ENCODE measurements at places on chromosomes 5 and 9. TPM values are rescaled to one million over a fixed set of nuclear protein-coding genes. Genes with fewer than 3 reads are reported as not detected.

The CHSY3 gene
- total RNA-seq, result 0.91 TPM

DNA sequence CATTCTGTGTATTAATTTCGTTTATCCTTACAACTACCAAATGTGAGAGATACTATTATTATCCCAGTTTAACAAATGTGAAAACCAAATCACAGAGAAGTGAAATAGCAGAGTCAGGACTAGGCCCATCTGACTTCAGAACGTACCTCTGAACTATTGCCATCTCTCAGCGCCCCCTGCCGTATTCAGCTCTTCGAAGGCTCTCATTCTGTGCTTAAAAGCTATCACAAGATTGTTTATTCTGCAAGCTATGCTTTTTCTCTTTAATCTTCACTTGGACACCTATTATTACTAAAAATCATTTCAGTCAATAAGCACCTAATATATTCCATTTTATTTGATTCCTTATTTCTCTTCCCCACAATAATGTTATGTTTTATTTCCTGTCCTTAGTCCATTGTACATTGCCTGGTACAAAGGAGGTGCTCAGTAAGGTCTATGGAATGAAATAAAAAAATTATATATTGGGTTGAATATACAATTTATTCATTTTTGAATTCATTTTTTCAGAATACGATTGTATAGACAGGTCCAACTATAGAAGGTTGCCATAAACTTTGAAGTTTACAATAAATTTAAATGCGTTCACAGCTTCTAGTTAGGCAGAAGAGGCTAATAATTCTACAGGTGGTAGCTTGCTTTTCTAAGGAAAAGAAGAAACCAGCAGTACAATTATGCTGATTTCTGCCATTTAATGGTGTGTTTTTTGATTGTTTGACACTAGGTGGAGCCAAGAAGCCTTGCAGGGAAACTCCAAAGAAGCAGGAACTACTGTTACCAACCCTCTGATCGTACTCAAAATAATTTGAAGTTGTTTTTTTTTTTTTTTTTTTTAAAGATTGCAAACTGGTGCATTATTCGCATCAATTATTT is 202.2 kb upstream of the DMRTA1 start:
- peak; percentile 19 for DNase-seq

The SERF1A gene
- total RNA-seq, result 12.3 TPM

- DNase-seq, result peak; percentile 29
Measured at GRCh38 chr5:175718401-175719108, 60.7 kb downstream of the HRH2 start.

DNA sequence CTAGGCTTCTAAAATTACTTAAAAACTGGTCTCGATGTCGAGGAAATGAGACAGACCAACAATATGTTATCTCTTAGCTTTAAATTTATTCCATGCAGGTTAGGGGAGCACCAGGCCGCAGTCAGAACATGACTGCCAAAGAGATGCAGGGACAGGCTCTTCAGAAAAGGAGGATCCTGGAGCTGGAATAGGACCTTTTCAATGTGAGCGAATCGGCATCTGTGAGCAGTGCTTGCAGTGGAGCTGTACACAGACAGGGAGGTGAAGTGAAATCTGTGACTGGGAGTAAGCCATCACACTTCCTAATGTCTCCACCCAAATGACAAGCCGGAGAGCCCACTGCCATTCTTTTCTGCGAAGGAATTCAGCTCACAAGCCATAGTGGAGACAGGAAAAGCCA is 78.2 kb downstream of the EFNA5 start:
- DNase-seq, result no peak

DNA sequence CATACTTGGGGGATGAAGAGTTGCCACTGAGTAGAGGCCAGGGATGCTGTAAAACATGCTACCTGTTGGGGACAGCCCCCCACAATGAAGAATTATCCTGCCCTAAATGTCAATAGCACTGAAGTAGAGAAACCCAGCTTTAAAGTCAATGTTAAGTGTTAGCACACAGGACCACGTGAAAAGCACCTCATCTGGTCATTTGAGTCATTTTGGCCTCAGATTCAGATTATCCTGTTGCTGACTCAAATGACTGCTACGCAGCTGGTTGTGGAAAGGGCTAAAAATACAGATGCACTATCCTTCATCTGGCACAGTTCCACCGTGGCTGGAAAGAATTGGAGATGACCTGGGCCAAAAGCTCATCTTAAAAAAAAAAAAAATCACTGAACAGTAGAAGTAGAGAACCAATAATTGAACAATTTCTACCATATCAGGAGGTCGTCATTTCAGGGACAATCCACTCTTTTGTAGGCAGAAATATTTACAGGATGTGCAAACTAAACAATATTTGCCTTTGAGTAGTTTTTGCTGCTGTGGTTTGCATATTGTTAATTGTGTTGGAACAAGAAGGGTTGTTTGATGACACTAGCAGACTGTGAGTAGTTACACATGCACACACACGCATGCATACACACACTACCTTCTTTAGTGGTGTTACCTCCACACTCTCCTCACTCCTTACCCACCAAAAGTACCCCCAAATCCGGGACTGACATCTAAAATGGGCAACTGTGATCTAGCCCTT is 195.3 kb upstream of the KLF9 start:
- DNase-seq, result no peak

The GBGT1 gene
- 12.9 TPM for total RNA-seq

- no peak for DNase-seq
Measured at GRCh38 chr9:79731171-79731890, 159.6 kb downstream of the TLE4 start.

DNA sequence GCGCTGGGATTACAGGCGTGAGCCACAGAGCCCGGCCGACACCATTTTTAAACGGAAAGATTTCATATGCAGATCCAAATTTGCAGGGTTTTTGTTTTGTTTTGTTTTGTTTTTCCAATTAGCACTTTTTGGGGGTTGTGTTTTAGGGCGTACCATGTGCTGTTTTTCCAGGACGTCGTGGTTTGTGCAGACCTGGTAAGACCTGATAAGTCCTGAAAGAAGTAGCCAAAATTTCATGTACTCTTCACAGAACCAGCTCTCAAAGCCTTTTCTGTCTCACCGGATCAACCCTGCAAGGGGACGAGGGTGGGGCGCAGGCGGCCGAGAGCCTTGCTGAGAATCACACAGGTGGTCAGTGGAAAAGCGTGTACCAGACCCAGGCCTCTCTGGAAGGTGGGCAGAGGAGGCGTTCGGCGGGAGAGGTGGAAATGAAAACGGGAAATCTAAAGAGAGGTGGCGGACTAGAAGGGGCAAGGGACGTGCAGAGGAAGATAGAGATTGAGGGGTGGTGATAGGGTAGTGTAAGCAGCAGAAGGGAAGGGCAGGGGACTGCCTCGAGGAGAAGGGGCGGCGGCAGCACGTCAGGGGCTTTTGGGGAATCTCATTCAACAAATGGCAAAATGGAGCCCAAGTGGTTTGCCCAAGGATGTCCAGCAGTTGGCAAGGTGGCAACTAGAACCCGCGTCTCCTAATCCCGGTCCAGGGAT is 1.1 kb upstream of the FAF2 start:
- DNase-seq, result no peak

- DNase-seq, result no peak
Measured at GRCh38 chr5:25458628-25459027, 813.9 kb upstream of the CDH10 start.

GRCh38 chr5:24510523-24510988 is 134.2 kb downstream of the CDH10 start:
- no peak for DNase-seq

Measured in neural crest cell (in vitro differentiated cells).